ENCODE measurements at places on chromosomes 6 and 20.

DNA sequence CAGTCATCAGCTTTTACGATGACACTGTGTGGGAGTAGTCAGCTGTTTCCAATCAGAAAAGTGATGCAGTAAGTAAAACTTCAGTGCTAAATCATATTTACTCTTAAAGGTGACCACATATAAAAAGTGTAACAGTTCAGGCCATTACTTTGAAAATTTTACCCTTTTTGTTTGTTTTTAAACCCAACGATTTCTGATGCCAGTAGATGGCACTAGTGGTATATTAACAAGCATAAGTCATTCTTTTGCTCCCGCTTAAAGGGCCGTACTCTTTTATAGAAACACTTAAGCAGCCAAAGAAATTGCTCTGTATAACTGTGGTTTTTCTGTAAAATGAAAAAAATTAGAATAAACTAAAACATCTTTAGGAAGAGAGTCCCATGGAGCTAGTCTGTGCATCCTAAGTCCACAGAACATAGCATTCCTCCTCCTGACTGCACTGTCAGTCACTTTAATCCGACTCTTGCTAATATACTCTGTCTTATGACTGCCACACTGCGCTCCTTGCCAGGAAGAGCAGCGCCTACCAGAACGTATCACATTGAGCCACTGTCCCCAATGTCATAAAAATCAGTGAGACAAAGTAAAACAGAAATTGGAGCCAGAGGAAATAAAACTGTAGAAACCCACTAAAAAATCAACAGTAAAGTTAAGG, 25.0 kb downstream of the HEBP2 start:
- no peak for DNase-seq

DNA sequence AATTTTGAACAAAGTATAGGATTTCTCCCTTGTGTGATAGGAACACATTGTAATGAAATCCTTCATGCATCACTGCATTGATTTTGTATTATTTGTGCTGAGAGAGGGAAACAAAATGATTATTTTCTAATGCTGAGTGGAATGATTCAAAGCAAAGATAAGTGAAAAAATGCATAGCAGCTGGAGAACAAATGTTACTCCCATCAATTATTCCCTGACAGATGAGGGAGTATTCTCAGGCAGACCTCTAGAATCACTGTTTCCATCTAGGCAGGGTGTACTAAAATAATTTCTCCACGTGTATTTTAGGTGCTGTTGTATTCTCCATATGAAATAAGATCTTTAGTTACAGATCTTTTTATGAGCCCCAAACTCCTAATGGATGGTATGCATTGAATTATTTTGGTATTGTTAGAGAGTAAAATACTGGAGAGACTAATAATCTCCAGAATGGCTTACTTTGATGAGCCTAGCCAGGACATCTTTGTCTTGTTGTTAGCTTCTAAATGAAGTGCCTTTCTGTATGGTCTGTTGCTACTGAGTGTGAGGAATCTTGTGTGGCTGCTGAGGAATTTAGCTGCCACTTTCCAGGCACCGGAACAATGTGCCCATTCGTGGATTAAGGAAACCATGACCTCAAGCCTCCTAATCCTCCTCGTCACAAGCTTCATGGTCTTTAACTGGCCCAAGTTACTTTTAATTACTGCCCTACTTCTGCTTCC, 39.6 kb downstream of the RNF217 start:
- no peak for DNase-seq

DNA sequence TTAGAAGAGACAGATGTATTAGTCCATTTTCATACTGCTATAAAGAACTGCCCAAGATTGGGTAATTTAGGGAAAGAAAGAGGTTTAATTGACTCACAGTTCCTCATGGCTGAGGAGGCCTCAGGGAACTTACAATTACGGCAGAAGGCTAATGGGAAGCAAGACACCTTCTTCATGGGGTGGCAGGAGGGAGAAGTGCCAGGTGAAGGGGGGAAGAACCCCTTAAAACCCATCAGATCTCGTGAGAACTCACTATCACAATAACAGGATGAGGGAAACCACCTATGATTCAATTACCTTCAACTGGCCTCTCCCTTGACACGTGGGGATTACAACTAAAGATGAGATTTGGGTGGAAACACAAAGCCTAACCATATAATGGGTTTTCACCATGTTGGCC, 28.9 kb upstream of the PNRC1 start:
- DNase-seq: no peak

- DNase-seq: no peak
Observed at GRCh38 chr6:26575494-26575939, 21.2 kb upstream of the ABT1 start.

GRCh38 chr20:5267092-5267491, 49.7 kb downstream of the PROKR2 start:
- no peak for DNase-seq

DNA sequence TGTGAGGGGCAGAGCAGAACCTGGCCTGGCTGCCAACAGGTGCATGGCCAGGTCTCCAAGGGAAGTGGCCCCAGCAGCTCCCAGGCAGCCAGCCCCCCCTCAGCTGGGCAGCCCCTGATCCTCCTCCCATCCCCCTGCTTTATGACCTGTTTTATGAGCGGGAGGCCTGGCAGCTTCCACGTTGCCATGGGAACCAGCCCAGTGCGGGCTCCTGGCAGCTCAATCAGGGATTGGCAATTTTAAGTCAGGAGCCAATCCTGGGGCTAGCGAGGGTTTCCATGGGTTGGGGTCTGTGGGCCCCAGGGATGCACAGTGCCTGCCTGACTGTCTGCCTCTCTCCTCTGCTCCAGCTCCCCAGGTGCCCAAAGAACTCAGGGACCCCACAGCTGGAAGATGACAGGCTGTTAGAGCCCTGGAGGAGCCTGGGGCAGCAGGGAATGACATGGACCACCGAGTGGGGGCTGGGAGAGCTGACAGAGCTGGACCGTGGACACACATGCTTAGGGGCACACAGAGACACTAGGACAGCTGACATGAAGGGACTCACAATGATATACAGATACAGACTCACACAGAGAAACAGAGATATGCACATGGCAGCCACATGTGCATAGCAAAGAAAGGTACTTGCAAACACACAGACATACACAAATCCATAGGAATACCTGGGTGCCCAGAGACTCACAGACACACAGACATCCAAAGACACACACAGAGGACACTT, 56.5 kb upstream of the SIRPA start:
- DNase-seq: no peak

- no peak for DNase-seq
Observed at GRCh38 chr20:35306931-35307517, 14.8 kb upstream of the FAM83C start.

GRCh38 chr6:136501096-136501495, 49.1 kb downstream of the MAP7 start:
- no peak for DNase-seq

- no peak for DNase-seq
Observed at GRCh38 chr6:48814957-48815356, 648.1 kb downstream of the MMUT start.

DNA sequence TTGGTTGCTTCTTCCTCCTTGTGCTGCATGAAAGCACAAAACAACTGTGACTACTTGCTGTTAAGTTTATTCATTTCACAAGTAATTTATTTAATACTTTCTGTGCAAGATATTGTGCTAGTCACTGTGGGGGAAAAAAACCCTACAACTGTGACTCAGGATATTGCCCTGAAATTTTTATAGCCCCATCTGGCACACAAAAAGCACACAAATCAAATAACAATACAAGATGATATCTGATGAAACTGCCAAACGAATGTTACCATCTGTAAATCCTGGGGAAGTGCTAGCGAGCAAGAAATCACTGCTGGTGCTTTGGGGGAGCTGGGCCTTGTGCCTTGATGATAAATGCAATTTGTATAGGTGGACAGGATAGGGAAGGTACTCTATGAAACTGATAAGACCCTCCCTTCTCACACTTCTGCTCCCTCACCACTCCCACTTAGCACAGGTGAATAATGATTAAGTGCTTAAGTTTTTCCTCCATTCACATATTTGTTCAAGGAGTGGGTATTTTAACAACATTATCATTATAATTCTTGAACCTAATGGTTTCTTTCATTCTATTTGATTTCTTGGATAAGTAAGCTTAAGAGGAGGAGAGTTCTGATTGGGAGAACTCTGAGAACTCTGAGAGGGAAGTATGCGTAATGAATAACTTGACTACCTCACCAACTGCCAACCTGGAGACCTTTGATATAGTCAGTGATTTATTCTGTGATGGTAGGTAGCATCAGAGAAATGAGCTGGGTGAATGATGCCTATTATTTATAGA, 115.3 kb downstream of the RTN4IP1 start:
- no peak for DNase-seq

GRCh38 chr6:43621078-43621835, 7.8 kb downstream of the GTPBP2 start:
- DNase-seq: no peak

- DNase-seq: no peak
Observed at GRCh38 chr6:80872199-80872950, 765.9 kb downstream of the BCKDHB start.

GRCh38 chr20:20207291-20207690, 155.0 kb downstream of the CFAP61 start:
- DNase-seq: no peak

GRCh38 chr6:134658596-134658995, 291.3 kb downstream of the ALDH8A1 start:
- no peak for DNase-seq

DNA sequence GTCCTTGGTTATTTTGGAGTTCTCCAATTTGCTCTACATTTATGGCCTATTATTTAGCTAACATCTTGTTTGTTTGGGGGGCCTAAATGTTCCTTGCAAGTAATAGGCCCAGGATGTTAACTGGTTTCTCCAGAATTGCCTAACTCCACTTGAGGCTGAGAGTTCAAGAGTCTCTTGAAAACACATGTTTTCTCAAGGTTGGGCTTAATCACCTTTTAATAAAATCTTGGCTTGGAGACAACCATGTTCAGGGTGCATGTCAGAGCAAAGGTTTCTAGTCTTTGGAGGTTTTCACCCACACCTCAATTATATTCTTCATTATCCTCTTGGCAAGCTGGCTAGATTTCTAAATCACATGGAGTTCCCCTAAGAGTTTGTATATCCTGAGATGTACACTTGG, 54.2 kb downstream of the KLHL31 start:
- DNase-seq: no peak

GRCh38 chr6:43823879-43824702, 54.1 kb downstream of the VEGFA start:
- no peak for DNase-seq

GRCh38 chr6:145809211-145809610, 5.4 kb downstream of the FBXO30 start:
- no peak for DNase-seq

- DNase-seq: peak; percentile 69
Observed at GRCh38 chr6:28353981-28354676, 4.4 kb downstream of the ZKSCAN3 start.
